ENCODE measurements at places on chromosomes 7 and 10.
A peak's percentile ranks its signal among the peaks of the same experiment; 100 is the strongest.

DNA sequence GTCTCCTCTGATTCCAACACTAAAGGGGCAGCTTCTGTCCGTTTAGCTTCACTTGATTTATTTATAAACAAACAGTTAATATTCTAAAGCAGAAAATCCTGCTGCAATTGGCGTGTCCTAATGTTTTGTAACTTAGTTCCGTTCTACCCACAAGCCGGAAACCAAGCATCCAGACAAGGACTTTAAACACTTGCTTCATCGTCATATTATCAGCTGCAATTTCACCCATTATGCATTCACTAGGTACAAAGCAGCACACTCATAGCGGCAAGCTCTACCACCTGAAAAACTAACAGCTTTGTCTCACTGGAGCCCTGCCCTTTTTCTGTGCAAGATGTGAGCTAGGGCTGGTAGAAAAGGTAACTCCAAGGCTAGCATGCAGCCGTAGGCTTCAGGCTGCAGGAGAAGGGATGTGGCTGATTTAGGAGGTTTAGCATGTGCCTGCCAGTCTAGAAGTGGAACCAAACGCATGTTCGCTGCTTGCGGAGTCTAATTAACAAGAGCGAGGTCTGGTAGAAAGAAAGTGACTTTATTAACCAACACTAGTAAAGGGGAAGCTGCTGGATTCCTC lies 43.7 kb upstream of the BPGM start:
- no peak for DNase-seq

DNA sequence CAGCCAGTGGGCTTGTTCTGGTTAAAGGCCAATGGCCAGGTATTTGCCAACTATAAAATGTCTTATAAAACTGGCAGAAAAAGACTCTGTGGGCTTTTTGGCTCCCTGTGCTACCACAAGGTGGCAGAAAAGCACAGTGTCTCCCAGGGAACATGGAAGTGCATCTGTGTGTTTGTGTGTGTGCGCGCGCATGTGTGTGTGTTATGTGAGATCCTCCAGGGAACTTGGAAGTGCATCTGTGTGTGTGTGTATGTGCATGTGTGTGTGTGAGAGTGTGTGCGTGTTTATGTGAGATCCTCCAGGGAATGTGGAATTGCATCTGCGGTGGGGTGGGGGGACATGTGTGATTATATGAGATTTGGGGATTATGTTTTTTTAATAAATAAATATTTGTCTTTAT lies 30.2 kb upstream of the ABI1 start:
- DNase-seq: peak; percentile 62

GRCh38 chr10:131186547-131187253 lies 124.8 kb downstream of the TCERG1L start:
- no peak for DNase-seq

GRCh38 chr10:8137272-8137681 lies 82.8 kb downstream of the GATA3 start:
- no peak for DNase-seq

- DNase-seq: peak; percentile 47
These were observed 40.5 kb downstream of the LYZL1 start for GRCh38 chr10:29329420-29329819.

GRCh38 chr10:60901561-60902235 lies 42.3 kb downstream of the RHOBTB1 start:
- no peak for DNase-seq

- no peak for DNase-seq
These were observed 71.4 kb downstream of the NEURL1 start for GRCh38 chr10:103564776-103565520.

DNA sequence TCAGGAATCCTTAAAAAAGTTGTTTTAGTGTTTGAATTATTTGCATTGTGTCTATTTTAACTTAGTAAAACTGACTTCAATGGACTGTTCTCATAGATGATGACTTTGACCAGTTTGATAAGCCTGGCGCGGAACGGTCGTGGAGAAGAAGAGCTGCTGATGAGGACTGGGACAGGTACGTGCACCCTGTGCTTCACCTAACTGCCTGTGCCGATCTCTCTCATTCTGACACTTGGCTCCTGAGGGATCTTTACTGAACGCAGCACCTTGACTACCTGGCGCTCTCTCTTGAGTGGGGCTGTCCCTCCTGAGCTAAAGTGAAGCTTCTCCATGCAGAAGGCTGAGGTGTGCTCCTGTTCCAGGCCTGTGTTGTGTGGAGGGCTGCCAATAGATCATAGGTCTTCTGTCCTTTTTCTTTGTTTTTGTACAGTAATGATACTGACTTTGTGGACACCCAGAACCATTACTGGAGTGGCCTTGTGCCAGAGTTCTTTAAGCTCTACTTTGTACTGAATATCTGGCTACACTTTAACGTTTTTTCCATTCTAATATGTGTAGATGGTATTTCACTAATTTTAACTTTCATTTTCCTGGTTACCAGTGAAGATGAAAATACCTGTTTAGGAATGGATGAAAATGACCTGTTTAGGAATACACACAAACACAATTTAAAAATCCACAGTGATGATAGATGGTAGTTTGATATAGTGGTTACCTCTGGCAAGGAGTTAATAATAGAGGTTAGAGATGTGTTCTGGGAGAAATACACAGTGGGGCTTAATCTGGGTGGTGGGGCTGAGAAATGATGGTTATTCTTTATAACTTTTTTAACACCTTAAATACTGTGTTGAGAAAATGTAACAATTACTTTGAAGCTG lies 20.9 kb downstream of the RBM33 start:
- DNase-seq: no peak

GRCh38 chr7:116948934-116949333 lies 4.4 kb upstream of the ST7 start:
- no peak for DNase-seq

DNA sequence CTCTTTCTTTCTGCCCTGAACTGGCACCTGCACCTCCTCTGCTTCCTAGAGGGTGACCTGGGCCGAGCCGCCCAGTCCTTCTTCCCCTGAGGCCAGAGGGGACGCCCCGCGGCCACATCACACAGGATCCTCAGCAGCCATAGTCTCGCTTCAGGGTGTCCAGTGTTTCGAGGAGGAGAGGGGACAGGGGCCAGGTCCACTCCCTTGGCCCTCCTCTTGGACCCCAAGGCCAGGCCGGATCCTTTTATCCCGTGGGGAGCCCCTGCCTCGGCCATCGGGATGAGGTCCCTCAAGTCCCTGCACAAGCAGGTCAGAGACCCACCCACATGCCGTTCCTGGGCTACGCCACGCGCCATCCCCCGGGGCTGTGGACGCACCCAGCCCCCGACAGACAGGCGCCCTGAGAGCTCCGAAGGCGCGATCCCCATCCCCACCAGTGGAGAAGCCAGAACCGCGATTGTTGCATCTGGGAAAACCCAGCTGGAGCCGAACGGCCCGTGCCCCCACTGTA lies 3.6 kb downstream of the BHLHA15 start:
- DNase-seq: no peak

- no peak for DNase-seq
These were observed 98.2 kb downstream of the PCDH15 start for GRCh38 chr10:54702583-54703485.

DNA sequence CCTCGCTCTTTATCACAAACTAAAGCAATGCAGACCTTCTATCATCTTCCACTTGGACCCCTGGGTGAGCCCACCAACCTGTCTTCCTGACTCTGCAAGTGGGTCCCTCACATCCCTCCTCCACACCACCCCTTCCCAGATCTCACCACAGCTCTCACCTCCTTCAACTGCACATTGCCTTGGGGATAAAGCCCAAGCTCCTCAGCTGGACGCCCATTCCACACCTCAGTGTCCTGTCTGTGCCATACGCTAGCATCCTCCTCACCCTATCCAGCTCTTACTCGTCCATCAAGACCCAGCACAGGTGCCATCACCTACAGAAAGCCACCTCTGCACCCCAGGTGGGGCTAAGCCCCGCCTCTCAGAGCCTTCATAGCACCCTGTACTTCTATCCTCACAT lies 141.0 kb upstream of the LANCL2 start:
- no peak for DNase-seq

- no peak for DNase-seq
These were observed 52.8 kb downstream of the C10orf105 start for GRCh38 chr10:71666639-71667386.

- DNase-seq: no peak
These were observed 5.9 kb downstream of the PIK3CG start for GRCh38 chr7:106870983-106871410.

DNA sequence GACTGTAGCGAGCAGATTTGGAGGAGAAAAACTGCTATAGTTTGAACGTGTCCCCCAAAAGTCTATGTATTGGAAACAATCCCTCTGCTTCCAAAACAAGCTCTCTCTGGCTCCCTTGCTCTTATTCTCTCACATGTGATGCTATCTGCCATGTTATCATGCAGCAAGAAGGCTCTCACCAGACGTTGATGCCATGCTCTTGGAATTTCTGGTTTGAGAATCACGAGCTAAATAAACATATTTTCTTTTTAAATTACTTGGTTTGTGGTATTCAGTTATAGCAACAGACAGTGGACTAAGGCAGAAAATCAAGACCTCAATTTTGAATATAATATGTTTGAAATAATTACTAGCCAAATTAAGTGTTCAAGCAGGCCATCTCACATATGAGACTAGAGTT lies 17.5 kb upstream of the GNAT3 start:
- peak; percentile 53 for DNase-seq

- DNase-seq: no peak
These were observed 46.3 kb upstream of the NANOS1 start for GRCh38 chr10:118983263-118983662.

GRCh38 chr7:128889121-128889520 lies 21.4 kb downstream of the KCP start:
- no peak for DNase-seq

DNA sequence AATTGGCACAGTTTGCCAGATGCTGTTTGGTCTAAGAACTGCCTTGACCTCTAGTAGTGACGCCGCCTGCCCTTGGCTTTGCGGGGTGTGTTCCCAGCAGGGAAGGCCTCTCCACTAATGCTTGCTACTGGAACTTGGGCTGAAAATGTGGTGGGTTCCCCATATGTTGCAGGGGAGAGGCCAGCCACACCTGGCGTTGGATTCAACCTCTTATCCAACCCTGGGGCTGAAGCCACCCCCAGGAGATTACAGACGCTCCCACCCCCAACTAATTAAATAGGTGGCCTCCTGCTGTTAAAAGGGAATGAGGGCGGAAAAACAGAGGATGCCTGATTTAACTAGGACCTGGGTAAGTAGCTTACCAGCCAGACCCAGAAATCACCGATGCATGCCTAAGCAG lies 19.2 kb upstream of the ATOH7 start:
- no peak for DNase-seq

DNA sequence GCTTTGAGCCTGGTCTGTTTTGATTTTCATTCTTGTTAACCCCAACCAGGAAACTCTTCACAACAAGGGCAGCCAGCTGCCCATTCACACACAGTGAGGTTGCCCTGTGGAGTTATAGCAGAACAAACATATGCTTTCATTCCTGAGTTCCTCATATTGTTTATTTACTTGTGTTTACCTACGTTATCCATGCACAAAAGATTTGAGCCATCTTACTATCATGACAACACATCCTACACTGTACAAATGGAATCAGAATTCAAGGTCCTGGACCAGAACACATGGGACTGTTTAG lies 21.7 kb upstream of the BMPER start:
- no peak for DNase-seq

GRCh38 chr7:70416347-70416985 lies 715.5 kb upstream of the GALNT17 start:
- DNase-seq: no peak

GRCh38 chr10:3827768-3828403 lies 42.9 kb upstream of the KLF6 start:
- no peak for DNase-seq

GRCh38 chr7:25857376-25858067 lies 294.5 kb upstream of the NFE2L3 start:
- DNase-seq: no peak

DNA sequence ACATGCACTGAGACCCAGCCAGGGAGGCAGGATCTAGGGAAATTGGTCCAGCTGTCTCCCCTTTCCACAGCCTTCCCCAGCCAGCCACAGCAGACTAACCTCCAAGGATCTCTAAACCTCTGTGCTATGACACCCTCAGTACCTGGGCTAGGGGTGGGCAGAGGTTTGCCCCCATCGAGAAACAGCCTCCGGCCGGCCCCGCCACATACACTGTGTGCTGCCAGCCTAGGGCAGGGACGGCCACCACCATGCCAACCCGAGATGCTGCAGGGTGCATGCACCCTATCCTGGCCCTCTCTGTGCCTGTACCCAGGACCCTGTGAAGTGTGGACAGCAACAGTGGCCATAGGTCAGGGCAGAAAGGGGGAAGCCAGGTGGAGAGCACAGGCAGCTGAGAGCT lies 58.1 kb downstream of the PARP12 start:
- no peak for DNase-seq

GRCh38 chr10:86020134-86020533 lies 346.5 kb downstream of the GRID1 start:
- DNase-seq: no peak

DNA sequence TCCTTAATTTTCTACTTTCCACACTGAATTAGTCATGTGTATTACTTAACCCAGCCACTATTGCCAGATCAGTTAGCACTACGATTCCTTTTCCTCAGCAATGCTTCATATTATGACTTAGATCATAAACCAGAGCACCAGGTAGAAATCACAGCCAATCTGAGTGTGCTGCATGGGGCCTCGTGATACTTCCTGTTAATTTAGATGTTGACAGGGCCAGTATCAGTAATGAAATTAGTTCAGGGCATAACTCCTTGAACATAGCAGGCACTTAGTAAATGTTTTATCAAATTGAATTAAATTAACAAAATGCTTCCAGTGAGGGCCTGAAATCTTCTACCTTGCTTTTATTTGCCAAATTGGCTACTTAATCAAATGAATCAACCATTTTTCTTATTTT lies 169.3 kb upstream of the LRGUK start:
- no peak for DNase-seq

- no peak for DNase-seq
These were observed 119.4 kb downstream of the PTPRN2 start for GRCh38 chr7:158468181-158468580.

DNA sequence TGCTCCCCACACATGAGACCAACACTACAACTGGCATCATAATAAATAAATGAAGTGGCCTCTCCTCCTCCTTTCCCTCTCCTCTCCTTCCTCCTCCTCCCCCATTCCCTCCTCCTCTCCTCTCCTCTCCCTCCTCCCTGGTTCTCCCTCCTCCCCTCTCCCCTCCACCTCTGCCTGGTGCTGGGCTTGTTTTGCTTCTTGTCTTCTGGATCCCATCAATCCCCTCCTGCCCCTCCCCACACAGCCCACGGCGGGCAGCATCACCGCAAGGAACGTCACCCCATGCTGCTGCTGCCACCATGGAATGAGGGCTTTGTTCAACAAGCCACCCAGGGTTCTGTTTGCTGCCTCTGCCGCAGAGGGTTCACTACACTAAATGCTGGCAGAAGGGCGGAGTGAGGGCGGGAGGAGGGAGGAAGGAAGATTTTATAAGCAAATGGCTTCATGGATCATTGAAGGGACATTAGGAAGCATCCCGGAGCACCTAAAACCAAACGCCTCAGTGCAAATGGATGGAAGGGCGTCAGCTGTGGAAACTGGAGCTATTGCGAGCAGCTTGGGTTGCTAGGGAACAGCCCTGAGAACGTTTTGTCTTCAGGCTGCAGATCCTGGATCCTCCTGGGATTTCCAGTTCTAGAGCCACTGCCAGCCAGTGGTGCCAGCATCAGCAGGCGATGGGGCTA lies 379.7 kb upstream of the ZMIZ1 start:
- no peak for DNase-seq

Data from EL (cell line).